Fibroblast of upper back skin (primary cell): ENCODE measurements at places on chromosomes 11 and 22.

- DNase-seq, result peak; percentile 19
Measured at GRCh38 chr11:133934599-133935550, 21.9 kb downstream of the IGSF9B start.

- peak; percentile 43 for DNase-seq
Measured at GRCh38 chr11:76086743-76087635, 119.3 kb downstream of the WNT11 start.

DNA sequence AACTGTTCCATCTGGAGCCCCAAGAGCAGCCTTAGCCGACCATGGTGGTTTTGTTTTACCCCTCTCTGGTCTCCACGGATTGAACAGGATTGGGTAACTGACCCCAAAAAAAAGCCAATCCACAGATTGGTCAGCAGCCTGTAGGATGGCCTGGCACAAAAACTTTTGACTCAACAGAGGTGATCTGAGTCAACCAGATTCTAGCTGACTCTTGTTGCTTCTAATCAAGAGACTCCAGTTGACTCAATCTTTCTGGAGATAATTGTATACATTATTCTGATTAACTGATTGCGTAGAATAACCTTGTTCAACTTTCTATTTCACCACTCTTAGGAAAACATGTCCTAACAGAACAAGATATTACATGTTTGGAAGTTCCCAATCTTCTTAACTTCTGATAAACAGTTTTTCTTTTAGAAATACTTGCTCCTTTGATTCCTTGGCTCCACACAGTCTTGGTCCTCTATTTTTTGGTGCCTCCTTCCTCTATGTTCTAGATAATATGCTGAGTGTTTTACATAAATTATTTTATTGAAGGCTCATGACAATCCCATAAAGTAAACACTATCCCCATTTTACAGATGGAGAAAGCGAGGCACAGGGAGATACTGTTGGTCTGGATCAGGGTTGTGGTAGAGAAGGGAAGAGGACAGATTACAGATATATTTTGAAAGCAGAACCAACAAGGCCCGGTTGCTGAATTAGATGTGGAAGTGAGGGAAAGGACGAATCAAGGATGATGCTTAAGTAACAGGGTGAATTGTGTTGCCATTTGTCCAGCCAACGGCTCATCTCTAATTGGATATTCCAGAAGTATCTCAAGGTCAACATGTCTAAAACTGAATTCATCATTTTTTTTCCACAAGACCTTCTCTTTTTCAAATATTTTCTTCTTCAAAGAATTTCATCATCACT lies 11.5 kb upstream of the ZC3H12C start:
- no peak for DNase-seq

DNA sequence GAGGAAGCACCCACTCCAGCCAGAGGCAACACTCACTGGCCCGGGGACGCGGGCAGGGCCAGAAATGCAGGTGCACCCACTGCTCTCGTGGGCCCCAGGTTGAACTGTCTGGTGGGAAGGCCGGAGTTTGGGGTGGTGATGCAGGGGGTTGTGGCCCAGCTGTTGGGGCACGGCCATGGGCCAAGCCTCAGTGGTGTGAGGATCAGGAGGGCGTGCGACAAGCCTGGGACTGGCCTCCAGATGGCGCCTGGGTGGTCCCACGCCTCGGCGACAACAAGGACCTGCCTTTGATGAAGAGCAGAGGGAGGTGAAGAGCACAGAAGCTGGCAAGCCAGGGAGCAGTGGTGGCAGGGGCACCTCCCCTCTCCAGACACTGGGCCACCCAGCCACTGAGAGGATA lies 240.8 kb downstream of the BRD1 start:
- DNase-seq, result no peak

GRCh38 chr22:20946080-20946986 lies 20.7 kb upstream of the AIFM3 start:
- no peak for DNase-seq

DNA sequence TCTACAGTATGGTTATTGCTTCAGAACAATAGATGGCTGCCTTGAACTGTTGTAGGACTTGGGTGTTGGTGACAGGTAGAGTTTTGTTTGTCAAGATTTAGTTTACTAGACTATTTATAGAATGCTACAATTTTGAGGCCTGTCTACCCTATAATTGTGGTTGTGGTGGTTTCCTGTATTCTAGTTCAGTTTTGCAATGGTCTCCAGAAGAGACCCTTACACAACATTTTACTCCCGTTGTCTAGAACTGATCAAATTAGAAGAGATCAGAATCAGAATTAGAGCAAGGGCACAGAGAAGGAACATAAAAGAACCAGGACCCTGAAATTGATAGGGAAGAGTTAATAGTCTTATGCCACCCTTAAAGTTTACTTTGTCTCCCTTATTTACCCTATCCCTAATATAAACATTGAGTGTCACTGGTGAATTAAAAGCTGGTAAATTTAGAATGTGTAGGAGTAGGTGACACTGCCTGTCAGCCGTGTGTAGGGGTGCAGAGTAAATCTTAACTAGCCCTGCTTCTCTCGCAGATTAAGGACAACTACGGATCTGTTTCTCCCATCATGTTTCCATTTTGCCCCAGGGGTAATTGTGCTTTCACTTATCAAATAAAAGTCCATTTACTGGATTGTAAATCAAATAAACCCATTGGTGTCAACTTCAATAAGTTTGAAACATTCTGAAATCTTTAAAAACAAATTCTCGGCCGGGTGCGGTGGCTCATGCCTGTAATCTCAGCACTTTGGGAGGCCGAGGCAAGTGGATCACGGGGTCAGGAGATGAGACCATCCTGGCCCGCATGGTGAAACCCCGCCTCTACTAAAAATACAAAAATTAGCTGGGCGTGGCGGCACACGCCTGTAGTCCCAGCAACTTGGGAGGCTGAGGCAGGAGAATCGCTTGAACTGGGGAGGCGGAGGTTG lies 10.9 kb upstream of the PHLDB1 start:
- DNase-seq, result no peak

- DNase-seq, result no peak
Measured at GRCh38 chr11:78635814-78636506, 61.3 kb upstream of the NARS2 start.

GRCh38 chr11:39102236-39102635 lies 2357.2 kb downstream of the LRRC4C start:
- no peak for DNase-seq

- no peak for DNase-seq
Measured at GRCh38 chr11:66417000-66417399, 3.8 kb upstream of the NPAS4 start.
